Renal cortical epithelial cell (primary cell): ENCODE measurements at places on chromosomes 7 and 10. TPM values are rescaled to one million over a fixed set of nuclear protein-coding genes. Genes with fewer than 3 reads are reported as not detected.

CASTOR2 gene
- total RNA-seq, result 4.5 and 40.5 TPM in 2 replicates

ZNF485 gene
- 3.3 and 5.2 TPM in 2 replicates for total RNA-seq

CCZ1 gene
- 41.9 and 46.5 TPM in 2 replicates for total RNA-seq

CARD11 gene
- total RNA-seq, result 20.1 and 25.3 TPM in 2 replicates

SFR1 gene
- total RNA-seq, result 5.3 and 15.5 TPM in 2 replicates

ITPRID1 gene
- total RNA-seq, result not detected in 2 replicates

AKR1C2 gene
- total RNA-seq, result 1.9 and 6.5 TPM in 2 replicates
